ENCODE measurements at places on chromosomes 4 and X.

- no peak for DNase-seq
These were observed 145.6 kb upstream of the RBPJ start for GRCh38 chr4:26175006-26175786.

DNA sequence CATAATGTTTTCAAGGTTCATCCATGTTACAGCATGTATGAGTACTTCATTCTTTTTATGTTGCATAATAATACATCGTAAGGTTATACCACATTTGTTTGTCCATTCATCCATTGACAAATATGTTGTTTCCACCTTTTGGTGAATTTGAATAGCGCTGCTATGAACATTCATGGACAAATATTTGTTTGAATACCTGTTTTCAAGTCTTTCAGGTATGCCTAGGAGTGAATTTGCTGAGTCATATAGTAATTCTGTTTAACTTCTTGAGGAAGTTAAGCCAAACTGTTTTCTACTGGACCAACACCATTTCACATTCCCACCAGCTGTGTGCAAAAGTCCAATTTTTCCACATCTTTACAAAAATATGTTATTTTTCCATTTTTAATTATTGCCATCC, 31.5 kb downstream of the IRS4 start:
- no peak for DNase-seq

DNA sequence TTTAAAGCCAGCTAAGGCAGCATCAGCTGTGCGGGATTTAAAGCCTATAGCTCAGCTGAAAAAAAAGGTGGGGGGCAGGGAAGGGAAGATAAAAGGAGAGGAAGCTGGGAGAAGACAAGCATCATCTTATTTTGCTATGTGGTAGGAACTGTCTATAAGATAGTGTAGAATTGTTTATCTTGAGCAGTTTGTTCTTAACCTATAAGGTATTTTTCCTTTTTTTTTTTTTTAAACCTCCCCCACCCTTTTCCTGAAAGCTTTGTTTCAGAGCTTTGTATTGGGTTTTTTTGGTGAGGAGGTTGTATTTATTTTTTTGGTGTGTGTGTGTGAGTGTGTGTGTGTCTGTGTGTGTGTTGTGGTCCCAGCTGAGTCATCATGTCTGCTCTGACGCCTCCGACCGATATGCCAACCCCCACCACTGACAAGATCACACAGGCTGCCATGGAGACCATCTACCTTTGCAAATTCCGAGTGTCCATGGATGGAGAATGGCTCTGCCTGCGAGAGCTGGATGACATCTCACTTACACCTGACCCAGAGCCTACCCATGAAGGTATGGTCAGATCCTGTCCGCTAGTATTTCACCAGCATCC, 531 bp downstream of the RUFY3 start:
- DNase-seq, result peak; percentile 68

- DNase-seq, result no peak
These were observed 84.2 kb downstream of the NFKB1 start for GRCh38 chr4:102585329-102585728.

DNA sequence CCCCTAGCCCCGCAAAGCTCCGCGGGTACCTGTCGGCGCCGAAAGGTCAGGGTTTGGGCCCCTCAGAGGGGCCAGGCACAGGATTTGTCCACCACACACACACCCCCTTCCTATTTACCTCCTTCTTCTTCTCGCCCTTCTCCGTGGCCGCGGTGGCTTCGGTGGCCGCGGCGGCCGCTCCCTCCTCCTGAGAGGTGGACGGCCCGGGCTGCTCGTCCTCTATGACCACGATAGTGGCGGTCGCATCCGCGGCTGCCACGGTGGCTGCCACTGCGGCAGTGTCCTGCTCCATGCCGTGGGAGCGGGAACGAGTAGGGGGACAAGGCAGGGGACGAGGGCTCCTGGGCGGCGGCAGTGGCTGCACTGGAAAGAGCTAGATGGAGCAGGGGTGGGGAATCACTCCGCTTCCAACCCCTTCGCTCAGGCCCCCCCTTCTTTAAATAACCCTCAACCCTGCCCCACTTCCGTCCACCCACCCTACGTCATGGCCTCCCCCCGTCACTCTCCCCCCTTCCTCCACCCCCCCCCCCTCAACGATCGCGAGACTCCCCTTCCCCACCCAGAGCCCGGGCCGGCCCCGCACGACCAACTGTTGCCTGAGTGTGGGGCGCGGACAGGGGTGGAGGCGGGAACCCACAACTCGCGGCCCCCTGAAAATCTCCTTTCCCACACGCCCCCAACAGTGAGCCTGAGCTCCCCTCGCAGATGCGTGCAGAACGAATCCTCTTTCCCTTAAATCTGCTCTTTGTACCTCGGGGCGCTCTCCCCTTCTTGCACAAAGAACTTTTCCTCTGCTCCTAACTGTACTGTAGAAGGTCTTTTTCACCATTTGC, at the start of gene SMARCA1:
Gene SMARCA1 (minus strand): TSS at position 412 of the 833 bp plus-strand sequence. CDS start 120 bp downstream, at position 292.
- DNase-seq, result peak; percentile 63

DNA sequence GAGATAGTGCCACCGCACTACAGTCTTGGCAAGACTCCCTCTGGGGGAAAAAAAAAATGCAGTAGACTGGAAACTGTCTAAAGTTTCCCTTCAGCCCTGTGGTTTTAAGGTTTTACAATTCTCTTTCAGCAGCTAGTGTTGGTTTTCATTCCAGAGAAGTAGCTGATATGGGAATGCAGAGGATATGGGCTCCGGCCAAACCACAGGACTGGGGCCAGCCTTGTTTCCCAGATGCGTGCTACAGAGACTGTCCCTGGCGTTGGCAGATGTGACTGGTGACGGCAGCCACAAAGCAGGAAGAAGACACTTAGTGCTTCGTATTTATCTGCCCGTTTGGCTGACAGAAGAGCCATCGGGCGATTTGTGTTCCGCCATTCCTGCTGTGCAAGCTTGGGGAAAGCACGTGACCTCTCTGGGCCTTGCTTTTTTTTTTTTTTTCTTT, 43.2 kb downstream of the ZBTB49 start:
- peak; percentile 84 for DNase-seq

GRCh38 chr4:188854436-188854835, 715.2 kb downstream of the TRIML1 start:
- DNase-seq, result no peak

- DNase-seq, result peak; percentile 57
These were observed 70.2 kb downstream of the AR start for GRCh38 chrX:67613996-67614395.

GRCh38 chrX:84721416-84721815, 219.2 kb upstream of the HDX start:
- no peak for DNase-seq

- peak; percentile 42 for DNase-seq
These were observed 4.3 kb upstream of the IL21 start for GRCh38 chr4:122625156-122625555.

GRCh38 chr4:98739751-98740150, 81.3 kb upstream of the TSPAN5 start:
- DNase-seq, result no peak

GRCh38 chr4:14184265-14184664, 556.7 kb upstream of the BOD1L1 start:
- DNase-seq, result peak; percentile 73

DNA sequence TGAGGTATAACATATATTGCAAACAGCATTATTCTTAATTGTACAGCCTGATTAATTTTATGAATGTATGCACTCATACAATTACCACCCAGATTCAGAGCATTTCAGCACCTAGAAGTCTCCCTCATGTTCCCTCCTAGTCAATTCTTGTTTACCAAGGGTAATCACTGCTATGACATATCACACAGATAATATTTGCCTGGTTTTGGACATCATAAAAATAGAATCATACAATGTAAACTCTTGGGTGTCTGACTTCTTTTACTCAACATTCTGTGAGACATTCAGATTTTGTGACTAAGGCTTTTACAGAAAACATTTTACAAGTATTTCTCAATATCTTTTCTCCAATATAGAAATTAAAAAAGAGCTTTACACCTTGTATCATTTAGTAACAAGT, 66.9 kb downstream of the PTPN13 start:
- DNase-seq, result no peak

DNA sequence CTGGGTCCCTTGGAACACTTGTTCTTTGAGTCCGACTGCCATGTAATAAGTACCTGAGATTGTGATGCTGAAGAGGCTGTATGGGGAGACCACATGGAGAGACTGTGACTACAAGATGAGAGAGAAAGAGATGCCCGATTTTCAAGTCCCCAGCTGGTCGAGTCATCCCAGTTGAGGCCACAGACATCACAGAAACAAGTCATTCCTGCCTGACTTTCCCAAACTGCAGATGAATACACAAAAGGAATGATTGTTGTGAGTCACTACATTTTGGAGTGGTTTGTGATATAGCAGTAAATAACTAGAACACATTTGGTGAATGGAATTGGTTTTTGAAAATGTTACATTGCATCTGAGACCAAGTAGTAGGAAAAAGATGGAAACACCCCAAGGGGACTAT, 9.0 kb upstream of the YIPF7 start:
- no peak for DNase-seq

DNA sequence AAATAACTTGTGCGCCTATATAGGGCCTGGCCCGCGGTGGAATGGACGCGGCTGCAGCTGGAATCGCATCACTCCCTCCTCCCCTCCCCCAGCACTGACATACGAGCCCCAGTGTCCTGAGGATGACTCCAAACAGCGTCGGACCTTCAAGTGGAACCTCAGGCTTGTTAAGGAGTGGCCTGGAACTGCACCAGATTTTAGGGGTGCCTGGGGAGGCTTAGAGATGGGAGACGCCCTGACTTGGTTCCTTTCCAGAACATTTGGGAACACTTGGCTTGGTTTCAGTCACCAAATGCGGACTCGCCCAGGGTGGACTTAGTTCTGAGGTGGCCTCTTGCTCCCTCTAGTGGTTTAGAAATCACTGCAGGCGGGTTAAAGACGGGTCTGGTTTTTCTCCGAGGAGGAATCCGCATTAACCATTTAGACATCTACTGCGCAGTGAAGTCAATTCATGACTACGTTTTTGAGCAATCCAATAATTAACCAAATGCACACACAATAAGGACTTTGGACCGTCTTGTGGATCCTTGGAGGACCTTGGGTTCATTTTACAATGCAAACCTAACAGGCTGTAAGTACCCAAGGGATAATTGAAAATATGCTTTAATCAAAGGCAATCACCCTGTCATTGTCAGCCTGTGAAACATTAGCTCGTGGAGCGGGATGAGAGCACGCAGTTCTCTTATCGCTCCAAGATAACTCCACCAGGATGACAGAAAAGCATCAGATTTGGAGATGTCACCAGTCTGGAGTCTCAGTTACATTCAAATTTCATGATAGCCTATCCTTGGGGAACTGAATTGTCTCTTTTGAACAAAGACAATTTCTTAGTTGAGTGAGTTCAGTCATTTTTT, 11.2 kb upstream of the PDGFRA start:
- DNase-seq, result peak; percentile 97

- DNase-seq, result no peak
These were observed 6.6 kb downstream of the SYN1 start for GRCh38 chrX:47613082-47613481.

DNA sequence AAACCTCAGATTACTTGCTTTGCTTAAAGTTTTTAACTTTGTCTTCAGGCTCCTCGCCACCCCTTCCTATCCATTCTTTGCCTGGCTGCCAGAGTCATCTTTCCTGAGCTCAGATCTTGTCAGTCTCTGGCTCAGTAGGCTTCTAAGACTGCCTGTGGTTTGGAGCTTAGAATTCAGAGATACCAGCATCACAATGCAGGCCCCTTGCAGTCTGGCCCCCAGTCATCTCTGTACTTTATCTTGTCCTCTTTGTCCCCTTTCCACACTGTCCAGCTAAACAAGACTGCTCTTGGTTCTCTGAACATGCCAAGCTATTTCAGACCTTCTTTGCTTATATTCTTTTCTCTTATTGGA, 3.0 kb downstream of the KIAA0232 start:
- DNase-seq, result no peak

GRCh38 chrX:154495472-154495922, 5.1 kb upstream of the SLC10A3 start:
- no peak for DNase-seq

DNA sequence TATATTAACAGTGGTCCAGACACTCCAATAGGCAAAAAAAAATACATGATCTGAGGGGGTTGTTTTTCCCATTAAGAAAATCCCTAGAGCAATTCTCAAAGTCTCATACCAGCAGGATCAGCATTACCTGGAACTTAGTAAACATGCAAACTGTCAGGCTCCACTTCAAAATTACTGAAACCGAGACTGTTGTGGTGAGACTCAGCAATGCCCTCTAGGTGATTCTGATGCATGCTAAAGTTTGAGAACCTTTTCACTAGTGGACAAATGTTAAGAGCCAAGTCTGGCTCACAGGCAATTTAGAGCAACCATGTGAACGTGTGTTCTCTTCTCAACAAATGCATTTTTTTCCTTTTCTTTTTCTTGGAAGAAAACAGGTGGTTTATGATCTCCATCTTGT, 30.2 kb downstream of the NEK1 start:
- no peak for DNase-seq

- DNase-seq, result no peak
These were observed 823.2 kb upstream of the FRG1 start for GRCh38 chr4:189117426-189117825.

GRCh38 chr4:8610858-8611616, 18.5 kb downstream of the CPZ start:
- DNase-seq, result no peak

DNA sequence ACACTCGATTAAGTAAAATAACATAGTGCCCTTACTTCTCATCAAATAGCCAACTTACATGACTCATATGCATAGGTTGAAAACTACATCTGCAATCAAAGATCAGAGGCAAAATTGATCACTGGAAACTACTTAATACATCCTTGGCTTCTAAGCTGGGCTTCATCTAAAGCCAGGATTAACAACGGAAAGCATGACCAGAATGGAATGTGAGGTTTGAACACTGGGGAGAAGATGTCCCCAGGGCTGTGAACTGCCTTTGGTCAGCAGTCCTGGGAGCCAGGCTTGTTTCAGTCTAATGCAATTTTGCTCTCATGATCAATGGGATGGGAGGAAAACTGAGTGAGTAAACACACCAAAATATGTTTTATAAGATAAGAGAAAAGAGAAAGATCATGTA, 192.5 kb upstream of the TTC29 start:
- DNase-seq, result peak; percentile 11

DNA sequence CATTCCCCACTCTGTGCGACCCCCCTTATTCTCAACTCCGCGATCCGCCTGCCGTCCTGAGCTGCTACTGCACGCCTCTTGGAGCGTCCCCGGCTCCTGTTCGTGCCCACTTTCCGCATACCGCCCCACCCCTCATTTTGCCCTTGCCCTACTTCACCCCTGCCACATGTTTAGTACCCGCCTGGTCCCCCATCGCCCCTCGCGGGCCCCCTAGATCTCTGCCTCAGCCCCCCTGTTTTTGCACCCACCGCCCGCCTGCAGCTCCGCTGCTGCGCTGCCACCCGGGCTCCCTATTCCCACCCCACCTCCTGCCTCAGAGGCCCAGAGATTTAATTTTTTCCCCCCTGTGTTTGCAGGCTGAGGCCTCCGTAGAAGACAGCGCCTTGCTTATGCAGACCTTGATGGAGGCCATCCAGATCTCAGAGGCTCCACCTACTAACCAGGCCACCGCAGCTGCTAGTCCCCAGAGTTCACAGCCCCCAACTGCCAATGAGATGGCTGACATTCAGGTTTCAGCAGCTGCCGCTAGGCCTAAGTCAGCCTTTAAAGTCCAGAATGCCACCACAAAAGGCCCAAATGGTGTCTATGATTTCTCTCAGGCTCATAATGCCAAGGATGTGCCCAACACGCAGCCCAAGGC, 1.4 kb downstream of the MAGED1 start:
- peak; percentile 26 for DNase-seq

GRCh38 chr4:139919004-139919403, 235.0 kb downstream of the MAML3 start:
- peak; percentile 40 for DNase-seq

All from fibroblast of the aortic adventitia (primary cell).